ENCODE measurements at places on chromosomes 5 and 9.

- no peak for DNase-seq
Measured at GRCh38 chr5:167708449-167708848, 583.0 kb upstream of the WWC1 start.

DNA sequence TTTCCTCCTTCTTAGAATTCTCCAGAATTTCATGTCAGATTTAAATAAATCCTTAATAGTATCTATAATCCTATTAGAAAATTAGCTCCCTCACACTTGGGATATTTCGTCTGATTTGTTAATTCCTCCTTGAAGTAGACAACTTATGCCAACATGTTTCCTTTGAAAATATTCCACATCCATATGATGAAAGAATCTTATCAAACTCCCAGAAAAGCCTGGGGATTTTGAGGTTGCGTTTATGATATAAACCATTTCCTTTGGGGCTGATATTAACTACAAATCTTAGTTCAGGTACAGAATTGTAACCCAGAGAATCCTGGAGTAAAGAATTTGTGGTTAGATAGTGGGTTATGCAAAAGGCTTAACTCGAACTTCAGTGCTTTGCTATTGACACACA, 2373.8 kb upstream of the ACO1 start:
- DNase-seq, result no peak

DNA sequence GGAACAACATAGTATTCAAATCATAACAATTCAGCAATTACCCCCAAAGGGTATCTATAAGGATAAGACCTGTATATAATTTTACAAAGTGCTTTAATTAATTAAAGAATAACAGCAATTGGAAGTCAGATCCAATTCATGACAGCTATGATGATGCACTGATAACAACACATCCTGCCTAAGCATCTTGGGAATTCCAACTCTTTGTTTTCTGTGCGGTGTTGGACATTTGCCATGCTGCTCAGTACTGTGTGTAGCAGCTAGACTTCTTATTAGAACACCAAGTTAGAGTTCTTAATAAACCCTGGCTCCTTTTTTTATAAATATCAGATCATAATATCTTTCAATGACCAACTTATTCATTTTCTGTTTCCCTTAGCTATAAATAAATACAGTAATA, 209.0 kb downstream of the SEC61B start:
- DNase-seq, result no peak

GRCh38 chr5:147782110-147783028, at the start of gene JAKMIP2:
Gene JAKMIP2, minus strand, starts transcription at chr5:147782728. Its CDS starts 110,922 bp downstream, at chr5:147671806.
- DNase-seq, result peak; percentile 66
